ENCODE measurements at places on chromosomes 3 and 15.

- no peak for DNase-seq
Measured at GRCh38 chr3:154480033-154480432, 50.0 kb upstream of the GPR149 start.

GRCh38 chr3:130462089-130462488, 54.9 kb upstream of the COL6A6 start:
- no peak for DNase-seq

DNA sequence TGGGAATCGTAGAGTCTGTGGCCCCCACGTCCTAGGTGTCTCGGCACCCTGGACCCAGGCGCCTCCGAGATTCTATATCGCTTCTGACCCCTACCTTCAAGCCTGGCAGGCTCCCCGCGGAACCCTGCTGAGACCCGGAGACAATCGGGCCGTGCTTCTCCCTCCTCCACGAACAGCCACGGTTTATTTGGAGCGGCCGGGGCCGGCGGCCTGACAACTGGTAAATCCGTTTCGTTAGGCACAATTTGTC, 1.4 kb downstream of the GATA2 start:
- no peak for DNase-seq

DNA sequence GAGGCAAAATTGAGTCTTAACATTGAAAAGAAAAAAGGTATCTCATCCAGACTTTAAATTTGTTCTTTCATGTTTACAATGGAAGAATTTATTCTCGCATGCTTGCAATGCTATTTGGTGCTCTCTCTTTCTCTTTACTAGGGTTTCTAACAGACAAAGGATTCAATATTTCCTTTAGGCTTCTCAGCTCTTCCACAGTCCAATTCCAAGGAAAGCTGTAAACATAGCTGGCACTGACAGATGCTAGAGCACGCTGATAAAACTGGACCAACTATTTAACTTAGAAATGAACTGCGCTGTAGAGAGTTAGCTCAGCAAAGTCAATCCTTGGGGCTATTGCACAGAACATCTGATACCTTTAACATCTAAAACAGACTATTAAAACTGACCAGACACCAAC, 81.3 kb downstream of the PDZRN3 start:
- no peak for DNase-seq

GRCh38 chr3:155154255-155154654, 74.1 kb downstream of the MME start:
- no peak for DNase-seq
